Kasumi-1 (cell line): ENCODE measurements at places on chromosomes 6 and 20.
A peak's percentile ranks its signal among the peaks of the same experiment; 100 is the strongest.

DNA sequence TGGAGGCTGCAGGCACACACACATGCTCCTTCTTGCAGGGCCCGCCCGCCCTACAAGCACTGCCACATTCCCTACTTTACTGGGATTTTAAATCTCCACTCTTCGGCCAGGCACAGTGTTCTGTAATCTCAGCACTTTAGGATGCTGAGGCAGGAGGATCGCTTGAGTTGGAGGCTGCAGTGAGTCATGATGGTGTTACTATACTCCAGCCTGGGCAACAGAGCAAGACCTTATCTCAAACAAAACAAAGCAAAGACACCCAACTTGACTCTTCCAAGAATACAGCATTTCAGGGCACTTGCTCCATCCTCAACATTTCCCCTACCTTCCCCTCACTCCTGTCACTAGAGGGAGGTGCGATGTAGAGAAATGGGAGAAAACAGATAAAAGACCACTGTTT lies 194.0 kb downstream of the MYLK4 start:
- no peak for DNase-seq

- DNase-seq, result no peak
Observed at GRCh38 chr6:13282393-13283069, 45.8 kb downstream of the TBC1D7 start.

DNA sequence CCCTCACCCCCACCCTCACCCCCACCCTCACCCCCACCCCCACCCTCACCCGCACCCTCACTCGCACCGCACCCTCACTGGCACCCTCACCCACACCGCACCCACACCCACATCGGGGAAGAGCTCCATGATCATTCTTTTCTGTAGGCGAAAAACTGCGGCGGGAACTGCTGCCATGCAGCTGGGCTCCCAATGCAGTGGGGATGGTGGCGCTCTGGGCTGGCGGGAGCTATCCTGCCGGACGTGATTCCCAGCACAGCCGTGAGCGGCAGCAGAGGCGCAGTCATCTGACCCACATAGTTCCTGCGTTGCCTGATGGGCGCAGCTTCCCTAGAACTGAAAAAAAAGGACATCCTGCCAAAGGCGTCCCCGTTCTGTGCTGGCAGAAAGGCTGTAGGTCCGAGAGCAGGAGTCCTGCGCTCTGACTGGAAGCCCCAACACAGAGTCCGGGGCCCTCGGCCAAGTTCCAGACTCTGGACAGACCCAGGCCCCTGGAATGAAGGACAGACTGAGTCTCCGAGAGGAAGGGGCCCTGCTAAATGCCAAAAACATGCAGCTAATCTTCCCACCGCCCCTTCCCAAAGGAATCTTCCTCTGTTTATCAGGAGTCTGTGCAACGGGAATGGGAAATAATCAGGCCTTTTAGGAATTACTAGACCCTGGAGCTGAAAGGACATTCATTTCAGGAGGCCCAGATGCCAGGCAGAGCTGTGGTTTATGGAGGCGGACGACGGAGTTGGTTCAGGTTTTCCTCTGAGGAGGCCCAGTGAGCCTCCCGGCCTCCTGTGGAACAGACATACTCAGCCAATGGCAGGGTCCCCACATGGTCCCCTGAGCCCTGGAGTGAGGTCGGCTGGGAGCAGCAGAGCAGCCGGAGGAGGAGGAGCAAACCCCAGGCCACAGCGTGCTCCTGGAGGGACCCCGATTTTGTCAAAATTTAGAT lies 14.1 kb upstream of the TCFL5 start:
- no peak for DNase-seq

DNA sequence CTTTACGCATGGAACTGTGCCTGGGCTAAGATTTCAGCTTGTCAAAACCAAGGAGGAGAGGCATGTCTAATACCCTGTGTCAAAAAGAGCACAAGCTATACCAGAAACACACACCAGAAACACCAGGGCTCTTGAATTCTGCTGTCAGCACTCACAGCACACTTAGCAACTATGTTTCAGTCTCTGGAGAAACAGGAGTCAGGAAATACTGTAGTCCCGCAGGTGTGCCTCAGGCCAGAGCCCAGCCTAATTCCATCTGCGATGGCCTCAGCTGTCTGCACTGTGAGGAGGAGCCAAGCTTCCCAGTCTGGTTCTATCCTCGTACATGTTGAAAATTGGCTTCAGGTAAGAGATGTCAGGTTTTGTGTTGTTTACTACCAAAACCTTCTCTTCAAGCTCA lies 31.6 kb downstream of the MTRES1 start:
- no peak for DNase-seq

- no peak for DNase-seq
Observed at GRCh38 chr20:23000232-23000947, 34.7 kb upstream of the SSTR4 start.

DNA sequence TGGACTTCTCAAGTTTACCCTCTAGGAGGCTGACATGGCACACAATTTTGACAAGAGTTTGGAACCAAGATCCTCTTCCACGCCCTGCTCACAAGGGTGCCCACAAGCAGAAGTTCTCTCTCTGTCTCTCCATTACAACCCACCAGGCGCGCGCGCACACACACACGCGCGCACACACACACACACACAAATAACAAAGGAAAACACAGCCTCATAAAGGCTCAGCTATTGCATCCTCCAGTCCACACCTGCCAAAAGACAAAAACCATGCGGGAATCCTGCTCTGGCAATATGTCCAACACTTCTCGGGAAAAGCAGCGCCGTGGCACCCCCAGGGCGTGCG lies 870 bp downstream of the PAK5 start:
- DNase-seq, result no peak

- DNase-seq, result no peak
Observed at GRCh38 chr20:24063100-24063499, 74.5 kb upstream of the GGTLC1 start.

DNA sequence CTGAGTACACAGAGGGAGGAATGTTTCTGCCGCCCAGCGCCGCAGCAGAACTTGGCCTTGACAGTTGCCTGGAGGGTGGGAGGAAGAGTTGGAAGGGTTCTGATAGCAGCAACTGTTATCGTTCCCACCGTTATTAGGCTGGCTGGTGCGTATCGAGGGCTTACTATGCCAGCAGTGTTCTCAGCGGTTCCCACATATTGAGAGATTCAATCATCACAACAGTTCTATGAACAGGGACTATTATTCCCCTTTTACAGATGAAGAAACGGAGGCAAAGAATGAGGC lies 380.1 kb upstream of the SULF2 start:
- no peak for DNase-seq

DNA sequence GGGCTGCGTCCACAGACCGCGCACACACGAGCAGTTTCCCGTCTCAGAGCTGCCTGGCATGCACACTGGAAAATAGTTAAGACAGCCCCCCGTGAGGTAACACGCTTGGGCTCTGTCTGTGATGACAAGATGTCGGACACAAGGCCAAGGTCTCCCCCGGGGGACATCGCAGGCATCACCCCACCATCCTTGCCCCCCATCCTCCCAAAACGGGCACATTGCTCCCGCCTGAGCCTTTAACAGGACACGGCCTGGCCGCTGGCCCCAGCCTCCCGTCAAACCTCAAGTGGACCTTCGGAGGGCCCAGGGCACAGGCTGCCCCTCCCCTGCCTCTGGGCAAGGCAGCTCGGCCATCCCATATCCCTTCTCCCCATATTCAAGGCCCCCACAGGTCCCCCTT lies 5.6 kb downstream of the KCNQ2 start:
- no peak for DNase-seq

DNA sequence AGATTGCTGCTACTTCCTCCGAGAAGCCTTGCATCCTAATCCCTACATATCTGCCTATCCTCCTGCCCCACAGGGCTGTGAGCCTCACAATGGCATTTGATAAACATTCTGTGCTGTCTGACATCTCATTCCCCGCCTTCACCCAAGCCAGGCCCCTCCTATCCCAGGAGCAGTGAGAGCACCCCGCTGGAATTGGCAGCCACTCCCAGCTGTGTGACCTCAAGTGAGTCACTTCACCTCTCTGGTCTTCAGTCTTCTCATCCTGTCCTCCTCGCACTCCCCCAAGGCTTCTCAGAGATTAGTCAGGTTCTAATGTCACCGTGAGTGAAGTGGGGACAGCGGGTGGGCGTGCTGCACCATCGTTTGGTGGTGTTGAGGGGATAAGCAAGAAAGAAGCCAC lies 81.7 kb downstream of the CDH22 start:
- DNase-seq, result no peak

- DNase-seq, result no peak
Observed at GRCh38 chr6:81682235-81682795, 70.2 kb downstream of the TENT5A start.

- DNase-seq, result no peak
Observed at GRCh38 chr6:44676826-44677433, 289.4 kb downstream of the CDC5L start.

GRCh38 chr6:4021133-4021853 lies 57.6 kb downstream of the FAM217A start:
- DNase-seq, result peak; percentile 97

DNA sequence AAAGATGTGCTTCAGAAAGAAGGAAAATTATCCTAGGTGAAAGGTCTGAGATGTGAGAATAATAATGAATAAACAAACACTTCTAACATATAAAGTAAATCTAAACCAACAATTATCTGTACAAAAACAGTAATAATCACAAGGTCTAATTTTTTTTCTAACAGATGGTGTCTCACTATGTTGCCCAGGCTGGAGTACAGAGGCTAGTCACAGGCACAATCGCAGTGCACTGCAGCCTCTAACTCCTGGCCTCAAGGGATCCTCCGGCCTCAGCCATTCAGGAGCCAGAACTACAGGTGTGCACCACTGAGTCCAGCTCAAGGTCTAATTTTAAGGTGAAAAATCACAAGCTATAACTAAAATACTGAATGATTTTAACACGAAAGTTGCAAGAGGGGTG lies 17.0 kb upstream of the ZC3H12D start:
- no peak for DNase-seq

DNA sequence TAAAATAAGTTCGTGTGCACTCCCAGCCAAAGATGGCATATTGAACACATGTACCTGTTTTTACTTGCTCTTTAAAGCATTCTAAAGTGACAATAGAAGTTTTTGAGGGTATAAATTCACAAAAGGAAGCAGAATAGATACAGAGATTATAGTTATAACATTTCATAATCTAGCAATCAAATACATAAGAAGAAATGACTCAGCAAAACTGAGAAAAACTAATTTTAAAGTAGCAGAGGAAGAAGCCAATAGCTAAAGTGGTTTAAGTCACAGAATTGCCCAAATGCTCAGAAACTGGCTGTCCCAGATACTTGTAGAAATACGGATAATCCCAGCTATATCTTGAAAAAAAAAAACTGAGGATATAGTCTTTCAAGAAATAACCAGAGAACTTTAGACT lies 49.2 kb upstream of the TBC1D32 start:
- DNase-seq, result no peak

- DNase-seq, result no peak
Observed at GRCh38 chr20:11901127-11901526, 16.6 kb upstream of the BTBD3 start.

DNA sequence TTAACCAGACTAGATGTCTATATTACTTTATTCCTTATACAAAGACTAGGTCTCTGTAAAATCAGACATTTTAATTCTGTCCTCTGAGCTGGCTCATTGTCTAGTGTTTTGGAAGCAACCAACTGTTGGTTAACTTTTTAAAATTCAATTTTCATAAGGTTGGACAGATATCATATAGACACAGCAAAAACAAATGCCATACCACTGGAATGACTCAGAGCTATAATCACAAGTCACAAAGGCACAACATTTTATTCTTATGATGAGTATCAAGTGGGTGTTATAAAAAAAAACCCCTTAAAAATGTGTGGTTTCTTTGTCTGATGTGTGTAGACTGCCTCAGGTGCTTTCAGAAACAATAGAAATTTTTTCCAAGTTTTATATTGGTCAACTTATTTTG lies 296.2 kb upstream of the MARCKS start:
- DNase-seq, result no peak

- DNase-seq, result no peak
Observed at GRCh38 chr6:21342501-21342900, 251.1 kb upstream of the SOX4 start.

DNA sequence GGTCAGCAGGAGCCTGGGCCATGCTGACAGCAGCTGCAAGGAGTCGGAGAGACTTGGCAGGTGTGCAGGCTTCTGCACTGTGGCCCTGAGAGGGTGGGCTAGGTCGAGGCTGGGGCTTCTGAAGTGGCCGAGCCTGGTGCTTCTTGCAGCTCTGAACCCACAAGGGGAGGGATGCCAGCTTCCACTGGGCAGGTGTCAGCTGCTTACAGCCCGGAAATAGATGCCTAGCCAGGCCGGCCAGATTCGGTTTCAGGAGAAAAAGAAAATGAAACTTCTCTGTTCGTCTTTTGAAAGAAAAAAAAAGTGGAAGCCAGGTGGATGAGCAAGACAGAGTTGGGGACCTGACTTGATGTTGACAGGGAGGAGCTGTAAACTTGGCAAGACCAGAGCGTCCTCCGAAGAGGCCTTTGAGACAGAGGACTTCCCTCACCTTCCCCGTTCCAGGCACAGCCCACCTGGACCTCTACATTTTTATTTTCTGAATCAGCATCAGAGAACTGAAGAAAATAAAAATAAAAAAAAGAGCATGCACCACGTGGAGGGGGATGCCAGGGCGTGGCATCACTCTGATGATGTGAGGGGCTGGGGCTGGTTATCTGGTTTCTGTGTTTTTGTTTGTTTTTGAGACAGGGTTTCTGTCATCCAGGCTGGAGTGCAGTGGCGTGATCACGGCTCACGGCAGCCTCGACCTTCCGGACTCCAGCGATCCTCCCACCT lies at the start of gene ZBP1:
ZBP1 (minus strand) TSS at position 153 of the 717 bp plus-strand sequence; CDS start at position 22, 131 bp downstream.
- no peak for DNase-seq

GRCh38 chr6:158744986-158745430 lies 74.2 kb downstream of the EZR start:
- no peak for DNase-seq

- DNase-seq, result no peak
Observed at GRCh38 chr6:170085475-170086401, 205.1 kb downstream of the DLL1 start.

- no peak for DNase-seq
Observed at GRCh38 chr6:155578251-155578650, 122.6 kb upstream of the NOX3 start.

GRCh38 chr6:37209461-37210205 lies 39.7 kb downstream of the PIM1 start:
- DNase-seq, result no peak

- peak; percentile 74 for DNase-seq
Observed at GRCh38 chr6:26312501-26313397, 52.2 kb upstream of the BTN3A2 start.

GRCh38 chr6:170082067-170082466 lies 208.8 kb downstream of the DLL1 start:
- no peak for DNase-seq
